ENCODE measurements at places on chromosomes 13 and 19.
A peak's percentile ranks its signal among the peaks of the same experiment; 100 is the strongest.

- no peak for DNase-seq
Measured at GRCh38 chr13:23990455-23990854, 93.2 kb upstream of the C1QTNF9B start.

- peak; percentile 62 for DNase-seq
Measured at GRCh38 chr13:97434397-97435201, 630 bp downstream of the RAP2A start.

DNA sequence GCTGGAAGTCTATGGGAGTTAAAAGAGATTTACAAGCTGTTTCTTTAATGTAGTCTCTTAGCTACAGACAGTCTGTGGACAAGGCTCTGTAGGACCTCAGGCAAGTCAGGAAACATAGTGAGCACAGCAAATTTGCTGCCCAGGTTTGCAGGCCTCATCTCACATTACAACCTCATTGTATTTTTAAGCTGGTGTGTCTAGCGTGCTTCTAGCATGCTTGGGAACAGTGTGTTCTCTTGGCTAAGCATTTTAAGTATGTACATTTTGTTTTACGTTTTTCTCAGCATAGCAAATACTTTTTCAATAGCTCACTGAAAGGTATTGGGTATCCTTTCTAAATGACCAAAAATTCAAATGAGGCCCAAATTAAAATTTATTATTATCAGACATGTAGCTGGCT is 113.2 kb downstream of the STARD13 start:
- DNase-seq: no peak

GRCh38 chr13:113351514-113352026 is 12.4 kb downstream of the GRTP1 start:
- DNase-seq: no peak

DNA sequence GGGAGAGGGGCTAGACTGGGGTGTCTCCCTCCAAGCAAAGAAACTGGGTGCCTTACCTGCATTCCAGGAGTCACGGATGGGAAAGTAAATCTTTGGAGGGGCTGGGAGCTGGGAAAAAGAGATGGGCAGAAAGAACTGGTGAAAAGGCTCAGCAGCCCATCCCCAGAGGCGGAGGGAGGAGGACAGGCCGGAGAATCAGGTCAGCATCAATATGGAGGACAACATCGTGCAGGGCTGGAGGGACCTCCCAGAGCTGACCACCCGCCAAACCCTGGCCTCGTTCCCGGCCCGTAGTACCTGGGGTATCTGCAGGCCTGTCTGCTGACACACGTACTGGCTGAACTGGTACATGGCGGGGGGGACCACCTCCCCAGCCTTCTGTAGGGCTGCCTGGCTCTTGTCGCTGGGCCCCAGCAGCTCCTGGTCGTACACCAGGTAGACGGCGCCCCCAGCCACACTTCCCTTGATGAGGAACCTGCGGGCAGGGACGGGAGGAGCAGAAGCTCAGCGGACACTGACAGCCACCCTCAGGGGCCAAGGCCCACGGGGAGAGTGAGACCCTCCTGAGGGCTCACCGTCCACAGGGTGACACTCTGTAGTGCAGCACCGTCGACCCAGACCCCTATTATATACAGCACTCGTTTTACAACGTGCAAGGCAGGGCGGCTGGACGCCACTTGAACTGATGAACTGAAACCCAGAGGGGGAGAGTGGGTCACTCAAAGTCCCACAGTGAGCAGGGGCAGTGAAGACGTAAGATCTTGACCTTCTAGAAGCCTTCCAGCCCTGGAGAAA is 830 bp downstream of the MICOS13 start:
- peak; percentile 21 for DNase-seq

- DNase-seq: no peak
Measured at GRCh38 chr13:41547251-41548000, 90.1 kb downstream of the RGCC start.

GRCh38 chr19:38769635-38770211 is 3.6 kb downstream of the LGALS7 start:
- DNase-seq: no peak

DNA sequence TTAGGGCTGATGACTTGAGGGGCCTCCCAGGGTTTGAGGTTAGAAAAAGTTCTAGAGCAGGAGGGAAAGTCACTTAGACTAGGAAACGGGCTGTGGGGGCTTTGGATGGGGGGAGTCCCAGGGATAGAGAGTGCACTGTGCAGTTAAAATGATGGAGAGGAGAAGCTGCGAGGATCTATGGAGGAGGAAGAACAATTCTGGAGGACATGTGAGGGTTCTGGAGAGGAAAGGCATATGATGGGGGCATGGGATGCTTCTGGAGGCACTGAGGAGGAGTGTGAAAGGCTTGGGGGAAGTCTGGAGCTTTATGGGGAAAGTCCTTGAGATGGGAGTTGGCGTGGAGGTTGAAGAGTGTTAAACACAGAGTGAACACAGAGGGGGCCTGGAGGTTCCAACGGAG is 2.2 kb downstream of the KCNC3 start:
- no peak for DNase-seq

GRCh38 chr19:41955521-41955920 is 3.6 kb downstream of the RABAC1 start:
- no peak for DNase-seq

- peak; percentile 66 for DNase-seq
Measured at GRCh38 chr13:106492588-106493475, 42.6 kb downstream of the EFNB2 start.

DNA sequence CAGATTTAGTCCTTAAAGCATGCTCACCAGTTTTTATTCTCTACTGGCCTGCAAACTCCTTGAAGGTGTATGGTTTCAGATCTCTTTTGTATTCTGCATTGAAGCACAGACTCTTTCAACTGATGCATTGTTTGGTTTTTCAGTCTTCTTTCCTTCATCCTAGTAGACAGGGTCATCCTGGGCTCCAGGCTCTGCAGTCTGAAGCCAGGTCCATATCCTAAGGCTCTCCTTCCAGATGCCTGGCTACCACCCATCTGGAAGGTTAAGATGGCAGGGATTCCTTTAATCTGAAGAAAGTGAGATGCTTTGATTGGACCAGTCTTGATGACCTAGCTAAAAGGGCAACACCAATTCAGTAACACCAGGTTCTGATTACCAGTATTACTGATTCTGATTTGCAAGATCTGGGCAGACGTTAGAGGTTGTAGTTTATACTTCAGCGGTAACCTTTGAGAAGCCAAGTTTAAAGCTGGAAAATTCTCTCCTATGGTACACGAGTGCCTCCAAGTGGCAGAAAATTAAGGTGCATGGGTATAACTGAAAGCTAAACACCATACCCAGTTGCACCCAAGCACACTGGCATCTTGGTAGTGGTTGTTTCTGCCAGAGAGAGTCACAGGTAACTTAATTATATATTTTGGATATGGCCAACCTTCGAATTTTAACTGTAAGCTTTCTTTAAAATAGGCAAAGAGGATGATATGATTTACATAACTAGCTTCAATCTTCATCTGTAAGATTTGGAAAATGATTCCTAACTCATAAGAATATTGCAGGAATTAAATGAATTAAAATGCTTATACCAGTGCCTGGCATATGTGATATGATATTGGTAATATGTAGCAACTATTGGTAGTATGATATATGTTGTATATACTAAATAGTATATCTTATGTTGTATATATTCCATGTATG is 1651.9 kb upstream of the MIR17HG start:
- DNase-seq: peak; percentile 49

All from NB4 (cell line).